H1 (cell line): ENCODE measurements at places on chromosomes 2 and 18.

DNA sequence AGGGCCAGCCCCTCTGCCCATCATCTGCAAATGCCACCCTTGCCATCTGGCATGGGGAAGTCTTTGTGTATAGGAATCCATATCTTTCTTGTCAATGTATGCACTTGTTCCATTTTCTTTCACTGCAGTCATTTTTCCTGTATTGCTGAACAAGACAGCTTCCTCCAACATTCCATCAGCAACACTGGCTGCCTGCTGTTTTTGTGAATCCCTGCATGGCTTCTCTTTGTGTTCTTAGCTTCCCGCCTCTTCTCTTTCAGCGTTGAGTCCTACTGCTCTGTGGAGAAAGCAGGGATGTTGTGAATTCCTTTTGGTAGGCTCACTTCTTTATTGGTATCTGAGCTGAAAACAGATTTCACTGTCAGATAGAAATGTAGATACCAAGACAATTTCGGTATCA, 150.0 kb downstream of the LPIN1 start:
- DNase-seq, result no peak

DNA sequence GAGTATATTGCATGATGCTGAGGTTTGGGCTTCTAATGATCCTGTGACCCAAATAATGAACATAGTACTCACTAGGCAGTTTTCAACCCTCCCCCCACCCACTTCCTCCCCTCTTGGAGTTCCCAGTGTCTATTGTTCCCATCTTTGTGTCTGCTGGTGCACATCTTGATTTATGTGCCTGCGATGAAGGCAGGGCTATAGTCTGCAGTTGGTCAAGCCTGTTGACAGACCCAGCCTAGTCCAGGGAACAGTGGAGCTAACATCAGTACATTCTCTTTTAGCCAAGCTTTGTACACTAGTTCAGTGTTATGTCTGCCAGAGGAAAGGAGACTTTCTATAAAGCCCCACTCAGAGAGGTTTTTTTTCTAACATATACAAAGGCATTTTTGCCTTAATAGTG, 287.6 kb downstream of the CPS1 start:
- DNase-seq, result no peak

- no peak for DNase-seq
Observed at GRCh38 chr2:69780921-69781320, 39.0 kb downstream of the ANXA4 start.

DNA sequence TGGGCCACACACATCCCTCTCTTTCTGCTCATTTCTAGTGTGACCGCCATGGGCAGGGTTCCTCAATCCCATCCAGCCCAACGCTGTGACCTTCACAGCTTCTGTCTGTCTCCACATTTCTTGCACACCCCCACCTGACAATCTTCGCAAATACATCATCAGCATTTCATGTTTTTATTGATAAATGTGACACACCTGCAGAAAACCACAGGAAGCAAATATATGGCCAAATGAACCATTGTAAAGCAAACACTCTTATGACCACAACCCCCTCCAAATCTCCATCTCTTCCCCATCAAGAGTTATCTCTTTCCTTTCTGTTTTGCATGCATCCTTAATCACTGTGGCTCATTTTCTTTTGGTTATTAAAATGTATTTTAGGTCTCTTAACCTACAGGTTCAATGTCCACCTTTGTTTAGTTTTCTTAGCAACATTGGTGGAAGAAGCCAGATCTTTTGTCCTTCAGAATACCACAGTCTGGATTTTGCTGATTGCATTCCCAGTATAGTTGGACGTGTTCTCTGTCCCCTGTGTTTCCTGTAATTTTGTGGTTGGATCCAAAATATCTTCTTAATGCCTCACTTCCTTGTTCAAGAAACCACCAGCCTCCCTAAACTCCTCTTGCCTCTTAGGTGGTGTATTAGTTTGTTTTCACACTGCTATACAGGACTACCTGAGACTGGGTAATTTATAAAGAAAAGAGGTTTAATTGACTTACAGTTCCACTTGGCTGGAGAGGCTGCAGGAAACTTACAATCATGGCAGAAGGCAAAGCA, 9.8 kb upstream of the NCK2 start:
- DNase-seq, result no peak

DNA sequence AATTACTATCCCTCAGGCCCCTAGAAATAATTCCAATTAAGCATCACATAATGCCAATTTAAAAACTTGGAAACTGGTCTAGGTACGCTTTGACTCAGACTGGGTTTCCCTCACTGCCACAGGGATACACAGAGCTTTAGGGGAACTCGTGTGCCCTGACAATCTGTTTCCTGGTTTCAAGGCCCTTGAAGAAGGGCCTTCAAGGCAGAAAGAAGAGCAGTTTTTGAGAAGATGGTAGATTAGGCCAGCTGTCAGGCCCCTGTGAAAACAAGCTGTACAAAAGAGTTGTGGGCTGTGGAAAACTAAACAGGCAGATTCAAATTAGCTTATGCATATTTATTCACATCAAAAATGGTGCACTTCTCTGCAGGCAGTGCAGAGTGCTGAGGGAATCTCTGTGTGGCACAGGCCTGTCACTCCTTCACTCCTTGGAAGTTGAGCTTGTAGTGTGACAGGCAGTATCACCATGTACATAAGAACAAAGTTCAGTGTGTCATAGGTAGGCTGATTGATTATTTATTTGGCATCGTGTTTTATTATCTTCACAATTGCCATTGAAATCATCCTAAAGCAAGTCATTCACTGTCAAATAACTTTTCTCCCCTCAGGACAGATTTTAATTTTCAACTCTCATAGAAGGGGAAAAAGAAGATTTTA, 614.4 kb upstream of the GYPC start:
- DNase-seq, result no peak

DNA sequence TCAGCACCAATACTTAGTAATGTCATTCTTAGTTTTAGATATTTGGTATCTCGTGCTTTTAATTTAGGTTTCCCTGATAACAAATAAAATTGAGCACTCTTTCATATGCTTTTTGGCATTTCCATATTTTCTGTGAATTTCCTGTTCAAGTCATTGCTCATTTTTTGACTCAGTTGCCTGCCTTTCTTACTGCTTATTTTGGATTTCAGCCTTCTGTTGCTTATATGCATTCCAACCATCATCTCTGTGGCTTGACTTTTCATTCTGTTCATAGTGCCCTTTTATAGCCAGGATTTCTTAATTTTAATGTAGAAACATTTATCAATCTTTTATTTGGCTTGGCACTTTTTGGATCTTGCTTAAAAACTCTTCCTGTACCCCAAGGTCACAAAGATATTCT, 14.5 kb upstream of the KIF3C start:
- DNase-seq, result no peak

- no peak for DNase-seq
Observed at GRCh38 chr2:100614455-100615000, 51.7 kb downstream of the PDCL3 start.

DNA sequence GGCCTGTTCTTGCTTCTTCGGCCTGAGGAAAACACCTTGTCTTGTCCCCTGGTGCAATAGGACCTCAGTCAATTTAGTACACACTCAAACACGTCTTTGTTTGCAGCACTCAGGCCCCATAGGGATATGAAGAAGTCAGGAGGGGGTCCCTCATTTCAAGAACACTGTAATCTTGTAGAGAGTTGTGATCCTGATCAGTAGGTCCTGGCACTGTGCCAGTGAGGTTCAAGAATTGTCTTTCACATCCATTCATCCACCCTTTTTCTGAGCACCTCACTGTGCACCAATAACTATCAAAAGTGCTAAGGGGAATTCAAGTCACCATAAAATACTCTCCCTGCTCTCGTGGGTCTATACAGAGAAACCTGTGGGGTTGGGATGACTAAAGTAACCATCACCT, 131.4 kb upstream of the LHCGR start:
- no peak for DNase-seq

GRCh38 chr2:79849241-79849640, 336.4 kb downstream of the CTNNA2 start:
- no peak for DNase-seq

DNA sequence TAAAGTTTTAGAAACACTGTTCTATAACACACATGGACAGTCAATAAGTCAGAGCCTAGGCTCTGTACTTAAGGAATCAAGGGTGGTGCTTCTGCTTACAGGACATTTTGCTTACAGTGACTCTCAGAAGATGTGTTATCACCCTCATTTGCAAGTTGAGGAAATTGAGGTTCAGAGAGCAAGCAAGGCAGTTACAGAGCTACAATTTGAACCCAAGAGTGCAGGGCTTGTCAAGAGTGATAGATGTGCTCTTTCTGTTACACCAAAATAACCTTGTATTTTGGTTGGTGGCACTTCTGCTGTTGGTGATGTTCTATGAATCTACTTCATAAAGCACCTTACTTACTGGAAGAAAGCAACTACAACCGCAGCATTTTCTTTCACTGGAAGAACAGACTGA, 170.2 kb downstream of the THADA start:
- no peak for DNase-seq

- no peak for DNase-seq
Observed at GRCh38 chr2:123928358-123928757, 96.7 kb upstream of the CNTNAP5 start.

DNA sequence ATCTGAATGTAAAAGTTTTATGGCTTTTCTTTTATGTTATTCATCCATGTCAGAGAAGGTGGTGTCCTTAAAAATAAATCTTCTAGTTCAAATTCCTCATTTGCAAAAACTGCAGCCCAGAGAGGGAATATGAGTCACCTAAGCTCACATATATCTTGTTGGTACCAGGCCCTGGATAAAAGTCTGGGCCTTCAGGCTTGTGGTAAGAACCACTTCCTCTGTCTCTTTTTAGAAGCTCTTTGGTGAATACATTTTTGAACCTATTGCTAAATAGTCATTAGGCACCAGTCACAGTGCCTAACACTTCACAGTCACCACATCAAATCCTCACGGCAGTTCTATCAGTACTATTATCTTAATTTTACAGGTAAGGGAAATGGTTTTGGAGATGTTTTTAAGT, 199.2 kb downstream of the KCNS3 start:
- no peak for DNase-seq

DNA sequence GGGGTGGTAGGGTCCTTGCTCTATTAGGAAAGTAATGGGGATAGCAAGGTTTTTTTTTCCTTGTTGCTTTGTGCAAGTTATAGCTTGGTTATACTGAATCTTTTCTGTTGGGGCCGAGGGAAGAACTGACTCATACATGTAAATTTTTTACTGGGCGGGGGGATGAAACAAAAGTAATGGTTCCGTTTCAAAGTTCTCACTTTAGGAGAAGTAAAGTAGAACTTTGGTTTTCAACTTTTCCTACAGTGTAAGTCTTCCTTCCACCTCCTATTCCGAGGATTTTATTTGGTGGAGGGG, 1.1 kb downstream of the AFTPH start:
- no peak for DNase-seq
